Bronchial epithelial cell (primary cell): ENCODE measurements at places on chromosomes 11 and 22. TPM values are rescaled to one million over a fixed set of nuclear protein-coding genes. Genes with fewer than 3 reads are reported as not detected.

- no peak for DNase-seq
These were observed 215.7 kb upstream of the FOLH1 start for GRCh38 chr11:49424136-49424535.

DNA sequence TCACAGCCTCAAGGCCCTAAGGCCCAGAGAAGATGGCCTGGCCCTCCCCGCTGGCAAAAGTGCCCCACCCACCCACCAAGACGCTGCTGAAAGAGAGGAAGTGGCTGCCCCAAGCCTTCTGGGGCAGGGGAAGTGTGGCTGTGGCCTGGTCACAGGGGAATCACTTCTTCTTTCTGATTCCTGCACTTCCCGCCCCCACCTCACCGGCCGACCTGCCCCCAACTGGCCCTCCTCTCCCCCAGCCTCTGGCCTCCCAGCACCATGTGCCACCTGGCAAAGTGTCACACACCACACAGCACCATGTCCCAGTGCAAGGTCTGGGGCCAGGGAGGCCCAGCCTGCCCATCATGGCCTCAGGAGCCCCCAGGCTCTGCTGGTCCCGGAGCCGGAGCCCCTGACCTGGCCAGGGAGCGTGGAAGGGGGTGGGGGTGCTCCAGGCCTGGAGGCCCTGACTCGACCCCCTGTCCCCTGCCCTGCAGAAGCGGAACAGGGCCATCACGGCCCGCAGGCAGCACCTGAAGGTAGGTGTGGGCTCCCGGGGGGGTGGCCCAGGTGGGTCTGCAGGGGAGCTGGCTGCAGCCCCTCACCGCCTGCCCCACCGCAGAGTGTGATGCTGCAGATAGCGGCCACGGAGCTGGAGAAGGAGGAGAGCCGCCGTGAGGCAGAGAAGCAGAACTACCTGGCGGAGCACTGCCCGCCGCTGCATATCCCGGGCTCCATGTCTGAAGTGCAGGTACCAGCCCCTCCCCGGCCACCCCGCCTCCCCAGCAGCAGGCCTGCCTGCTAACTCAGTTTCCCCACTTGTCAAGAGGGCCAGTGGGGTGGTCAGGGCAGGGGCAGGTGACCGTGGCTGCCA is 1.4 kb downstream of the TNNI2 start:
- DNase-seq: no peak

GRCh38 chr11:48096588-48097525 is 116.5 kb downstream of the PTPRJ start:
- peak; percentile 86 for DNase-seq

DNA sequence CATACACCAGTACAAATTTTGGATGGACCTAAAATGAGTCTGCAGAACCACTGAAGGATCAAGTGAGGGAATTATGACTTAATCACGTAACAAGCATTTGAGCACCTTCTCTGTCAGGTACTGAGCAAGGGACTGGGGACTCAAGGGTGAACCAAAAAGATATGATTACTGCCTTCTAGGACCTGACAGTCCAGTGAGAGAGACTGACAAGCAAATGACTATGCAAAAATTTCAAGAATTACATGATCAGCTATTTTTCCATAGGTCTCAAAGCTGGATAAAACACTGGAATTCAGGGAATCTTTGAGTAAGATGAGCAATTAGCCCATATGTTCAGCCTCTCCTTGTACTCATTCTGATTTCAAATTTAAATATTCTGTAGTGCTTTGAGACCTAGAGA is 5.2 kb upstream of the STT3A start:
- DNase-seq: no peak

GRCh38 chr11:115462004-115462541 is 42.1 kb downstream of the CADM1 start:
- DNase-seq: no peak

DNA sequence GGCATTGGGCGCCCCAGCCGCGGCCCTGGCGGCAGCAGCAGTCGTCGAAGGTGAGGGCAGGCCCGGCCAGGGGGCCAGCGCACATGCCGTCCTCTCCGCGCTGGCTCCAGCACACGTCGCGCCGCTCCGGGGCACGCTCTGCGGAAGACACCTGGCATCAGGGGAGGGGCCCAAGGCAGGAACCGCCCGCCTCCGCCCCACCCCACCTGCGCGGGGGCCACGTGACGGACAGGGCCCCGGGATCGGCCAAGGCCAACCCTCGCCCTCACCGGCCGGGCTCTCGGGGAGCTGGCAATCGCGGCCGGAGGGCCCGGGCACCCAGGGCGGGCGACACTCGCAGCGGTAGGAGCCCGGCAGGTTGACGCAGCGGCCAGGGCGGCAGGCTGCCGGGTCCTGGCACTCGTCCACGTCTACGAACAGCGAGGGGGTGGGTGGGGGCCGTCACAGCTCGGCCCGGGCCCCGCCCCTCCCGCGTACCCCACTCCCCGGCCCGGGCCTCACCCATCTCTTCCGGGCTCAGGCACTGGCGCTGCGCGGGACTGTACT is 14.9 kb downstream of the SCYL1 start:
- peak; percentile 37 for DNase-seq

DNA sequence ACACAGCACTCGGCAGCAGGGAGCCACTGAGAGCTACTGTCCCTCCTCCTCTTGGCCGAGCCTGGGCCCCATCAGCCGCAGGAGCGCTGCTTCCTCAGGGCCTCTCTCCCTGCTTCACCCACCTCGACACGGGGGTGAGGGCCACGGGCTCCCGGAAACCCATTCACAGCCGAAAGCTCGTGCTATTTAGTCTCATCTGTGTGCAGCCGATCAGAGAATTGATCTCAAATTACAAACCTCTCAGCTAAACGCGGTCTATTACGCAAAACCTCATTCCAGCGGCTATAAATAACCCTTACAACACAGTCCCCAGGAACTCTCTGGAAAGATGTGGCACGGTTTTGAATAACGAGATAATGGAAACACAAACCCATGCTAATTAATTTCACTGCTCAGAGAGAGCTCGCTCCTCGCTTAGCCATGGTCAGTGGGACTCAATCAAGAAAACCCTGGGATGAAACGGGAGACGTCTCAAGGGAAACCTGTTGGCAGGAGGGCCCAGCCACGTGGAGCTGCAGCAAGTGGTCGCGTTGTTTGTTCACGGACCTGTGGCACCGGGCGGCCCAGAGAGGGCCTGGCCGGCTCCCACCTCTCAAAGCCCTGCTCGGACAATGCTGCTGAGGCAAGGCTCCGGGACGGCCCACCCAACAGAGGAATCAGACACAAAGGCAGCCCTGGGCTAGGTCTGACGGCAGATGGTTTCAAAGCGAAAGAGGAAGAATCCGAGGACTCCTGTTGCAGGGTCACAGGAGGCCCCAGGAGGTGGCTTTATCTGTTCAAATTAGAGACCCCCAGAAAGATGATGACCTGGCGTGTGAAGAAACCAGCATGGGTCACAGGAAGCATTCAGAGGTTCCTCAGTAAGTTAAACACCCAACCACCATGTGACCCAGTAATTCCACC is 210.5 kb downstream of the CTTN start:
- peak; percentile 23 for DNase-seq

- DNase-seq: no peak
These were observed 8.8 kb downstream of the TBX1 start for GRCh38 chr22:19769393-19769715.

DNA sequence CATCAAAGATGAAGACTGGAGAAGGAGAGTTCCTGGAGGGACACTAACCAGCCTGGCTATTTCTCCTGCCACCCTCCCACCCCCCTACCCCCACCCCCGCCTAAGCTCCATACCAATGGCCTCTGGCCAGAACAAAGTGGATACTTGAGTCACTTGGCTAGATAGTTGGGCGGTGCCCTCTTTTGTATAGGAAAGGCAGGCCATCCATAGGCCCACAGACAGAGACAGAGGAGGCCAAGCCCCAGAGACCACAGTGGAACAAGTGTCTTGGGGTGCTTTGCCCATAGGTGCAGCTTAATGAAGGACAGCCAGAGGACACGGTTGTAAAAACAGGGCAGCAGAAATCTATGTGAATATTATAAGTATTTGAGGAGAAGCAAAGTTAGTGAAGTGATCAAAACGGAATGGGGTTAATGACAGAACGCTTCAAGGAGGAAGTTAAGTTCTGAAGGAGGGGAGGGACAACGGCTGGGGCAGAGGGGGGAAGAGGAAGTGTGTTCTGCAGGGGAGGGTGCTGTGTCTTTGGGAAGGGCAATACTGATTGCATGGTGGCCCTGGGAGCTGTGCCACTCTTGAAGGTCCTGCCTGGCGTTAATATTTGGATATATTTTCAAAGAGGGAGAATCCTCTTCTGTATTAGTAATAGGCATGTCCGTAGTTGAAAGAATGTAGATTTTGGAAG is 32.7 kb downstream of the FLI1 start:
- no peak for DNase-seq

GRCh38 chr22:30649430-30650007 is 13.9 kb downstream of the SLC35E4 start:
- DNase-seq: peak; percentile 88

DNA sequence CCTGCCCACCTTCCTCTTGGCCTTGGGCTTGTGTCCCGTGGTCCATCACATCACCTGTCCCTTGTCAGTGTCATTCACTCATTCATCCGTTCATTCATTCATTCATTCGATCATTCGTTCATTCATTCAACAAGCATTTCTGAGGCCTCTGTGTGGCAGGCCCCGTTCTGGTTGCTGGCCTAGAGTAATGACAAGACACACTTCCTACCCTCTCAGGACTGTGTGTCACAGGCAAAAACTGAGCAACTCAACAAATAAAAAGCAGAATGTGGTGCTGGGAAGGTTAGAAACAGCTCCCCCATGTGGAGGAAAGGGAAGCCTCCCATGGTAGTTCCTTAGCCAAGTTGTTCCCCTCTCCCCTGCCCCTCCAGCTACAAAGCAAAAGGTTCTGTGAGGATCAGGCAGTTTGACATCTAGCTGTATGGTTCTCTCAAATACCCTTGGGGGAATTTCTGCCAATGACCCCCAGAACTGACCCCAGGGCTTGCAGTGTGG is 1.6 kb upstream of the OMP start:
- peak; percentile 17 for DNase-seq

DNA sequence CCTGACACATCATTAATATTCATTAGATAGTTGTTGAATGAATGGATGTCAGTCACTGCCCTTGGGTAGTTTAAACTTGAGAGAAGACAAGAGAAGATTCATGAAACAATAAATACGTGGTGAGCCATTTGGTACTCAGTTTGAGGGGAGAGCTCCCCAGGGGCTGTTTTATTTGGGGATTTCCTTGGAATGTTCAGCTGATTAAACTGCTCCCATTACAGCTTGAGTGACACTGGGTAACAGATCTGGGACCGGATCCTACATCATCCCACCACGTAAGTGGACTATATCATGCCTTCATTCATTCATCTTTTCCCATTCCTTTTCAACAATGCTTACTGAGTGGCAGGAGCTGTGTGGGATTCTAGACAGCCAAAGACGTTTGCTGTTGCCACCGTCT is 162.0 kb downstream of the FAT3 start:
- DNase-seq: no peak

GRCh38 chr11:121588747-121589146 is 136.0 kb upstream of the SORL1-AS1 start:
- no peak for DNase-seq

DNA sequence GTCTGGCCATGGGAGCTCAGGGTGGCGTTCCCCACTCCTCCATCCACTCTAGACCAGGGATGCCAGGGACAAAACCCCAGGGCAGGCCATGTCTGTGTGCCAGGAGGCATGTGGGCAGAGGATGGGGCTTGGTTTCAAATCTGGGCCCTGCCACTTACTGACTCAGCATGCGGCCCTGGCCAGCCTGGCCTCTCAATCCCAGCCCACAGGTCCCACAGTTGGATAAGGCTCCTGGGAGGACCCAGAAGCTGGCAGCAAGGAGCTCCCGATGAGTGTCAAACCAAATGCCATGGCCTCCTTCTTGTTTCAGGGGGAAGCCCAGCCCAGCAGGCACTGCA is 1290.4 kb downstream of the BRD1 start:
- no peak for DNase-seq

DNA sequence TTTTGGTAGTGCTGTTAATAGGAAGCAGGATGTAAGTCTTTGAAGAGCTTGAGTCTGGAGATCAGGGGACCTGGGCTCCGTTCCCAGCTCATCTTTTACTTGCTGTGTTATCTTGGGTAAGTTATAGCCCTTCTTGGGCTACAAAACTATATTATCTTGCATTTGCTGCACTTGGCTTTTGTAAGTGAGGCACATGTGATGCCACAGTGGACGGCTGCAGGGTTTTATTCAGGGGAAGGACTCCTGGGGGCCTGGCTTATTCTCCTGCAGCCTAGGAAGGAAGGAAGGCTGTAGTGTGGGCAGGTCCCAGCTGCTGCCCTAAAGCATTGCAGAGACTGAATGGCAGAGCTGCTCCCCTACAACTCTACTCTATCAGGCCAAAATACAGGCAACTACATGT is 6.4 kb downstream of the CD82 start:
- DNase-seq: no peak

- no peak for DNase-seq
These were observed 28.8 kb downstream of the FAT3 start for GRCh38 chr11:92253421-92253820.

GRCh38 chr11:111441443-111441842 is 62.4 kb upstream of the POU2AF1 start:
- DNase-seq: peak; percentile 74

DNA sequence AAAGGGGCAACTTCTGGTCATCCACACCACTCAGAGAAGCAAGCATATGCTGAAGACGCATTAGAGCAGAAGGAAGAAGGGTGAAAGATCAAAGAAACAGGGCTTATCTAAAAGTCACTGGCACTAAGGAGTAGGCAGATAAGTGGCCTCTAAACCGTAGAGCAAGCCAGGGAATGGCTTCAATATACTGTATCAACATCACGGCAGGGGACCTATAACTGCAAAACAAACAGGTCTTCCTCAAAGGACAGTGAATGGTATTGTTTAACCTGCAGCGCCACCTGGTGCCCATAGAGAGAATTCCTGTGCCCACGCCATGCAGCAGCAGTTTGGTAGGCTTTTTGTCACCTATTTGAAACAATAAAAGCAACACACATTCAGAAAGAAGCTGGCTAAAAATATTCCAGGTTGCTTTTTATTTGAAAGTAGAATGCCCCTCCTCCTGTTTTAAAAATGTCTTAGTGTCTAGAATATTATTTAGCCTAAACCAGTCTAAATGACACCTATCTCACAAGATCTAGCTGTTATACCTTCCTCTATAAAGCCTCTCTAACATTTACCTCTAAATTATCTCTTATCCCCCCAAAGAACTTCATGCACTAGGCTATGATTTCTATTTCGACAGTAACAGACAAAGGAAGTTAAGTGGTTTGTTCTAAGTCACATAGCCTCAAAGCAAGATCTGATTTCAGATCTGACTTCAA is 21.8 kb downstream of the SNX19 start:
- DNase-seq: peak; percentile 48

The MAP4K2 gene
- total RNA-seq: 6.8 and 7.0 TPM in 2 replicates

The PACSIN3 gene
- total RNA-seq: 63.2 and 97.1 TPM in 2 replicates

The HDAC10 gene
- 9.7 and 13.8 TPM in 2 replicates for total RNA-seq

The GRIA4 gene
- total RNA-seq: under 0.01 TPM in 1 of 2 replicates, not detected in the other

The CD3D gene
- not detected in 2 replicates for total RNA-seq

The GLYATL1 gene
- not detected in 2 replicates for total RNA-seq
